ENCODE measurements at places on chromosomes 16 and 17.

DNA sequence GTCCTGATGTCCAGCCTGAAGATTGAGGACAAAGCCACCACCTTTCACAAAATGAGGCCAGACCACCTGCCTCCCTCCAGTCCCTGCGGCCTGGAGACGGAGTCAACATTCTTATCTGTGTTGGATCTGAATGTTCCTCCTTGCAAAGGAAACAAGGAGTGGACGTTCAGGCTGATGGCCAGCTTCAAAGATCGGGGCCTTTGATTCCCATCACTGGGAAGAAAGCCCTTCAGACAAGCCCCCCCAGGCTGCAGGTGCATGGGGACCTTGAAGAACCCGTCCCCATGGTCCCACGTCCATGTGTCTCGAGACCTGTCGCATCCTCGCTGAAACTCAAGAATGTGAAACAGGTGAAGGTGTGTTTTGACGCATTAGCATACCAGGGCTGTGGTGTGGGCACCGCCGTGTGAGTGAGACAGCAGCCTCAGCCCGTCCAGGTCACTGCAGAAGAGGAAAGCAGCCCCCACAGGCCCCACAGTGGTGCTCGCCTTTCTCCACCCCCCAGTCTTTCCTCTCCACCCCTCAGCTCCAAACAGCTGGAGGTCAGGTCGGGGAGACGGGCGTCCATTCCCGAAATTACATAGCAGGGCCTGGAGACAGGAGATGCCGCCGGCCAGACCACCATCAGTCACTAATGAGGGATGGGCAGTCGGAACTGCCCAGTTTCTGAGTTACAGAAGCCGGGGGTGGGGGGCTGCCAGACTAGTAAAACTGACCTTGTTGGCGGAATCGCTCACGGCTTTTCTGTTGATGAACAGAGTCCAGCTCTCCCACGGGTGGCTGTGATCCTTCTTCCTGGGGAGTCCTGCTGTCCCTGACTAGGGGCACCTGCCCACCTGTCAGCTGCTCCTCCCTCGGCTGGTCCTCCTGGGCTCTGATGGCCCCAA lies 877 bp upstream of the CSNK1D start:
- no peak for DNase-seq

GRCh38 chr17:73787076-73788059 lies 143.1 kb upstream of the SDK2 start:
- DNase-seq = no peak

GRCh38 chr17:82247182-82247823 lies 18.5 kb downstream of the SLC16A3 start:
- no peak for DNase-seq

GRCh38 chr16:80375513-80375912 lies 165.3 kb upstream of the DYNLRB2 start:
- no peak for DNase-seq

- DNase-seq = peak; percentile 42
These were observed 26.2 kb downstream of the ANKRD40 start for GRCh38 chr17:50681263-50682200.

- DNase-seq = no peak
These were observed 33.7 kb downstream of the CPSF4L start for GRCh38 chr17:73227944-73228343.

GRCh38 chr17:31467502-31468256 lies 76.2 kb downstream of the RAB11FIP4 start:
- DNase-seq = no peak

DNA sequence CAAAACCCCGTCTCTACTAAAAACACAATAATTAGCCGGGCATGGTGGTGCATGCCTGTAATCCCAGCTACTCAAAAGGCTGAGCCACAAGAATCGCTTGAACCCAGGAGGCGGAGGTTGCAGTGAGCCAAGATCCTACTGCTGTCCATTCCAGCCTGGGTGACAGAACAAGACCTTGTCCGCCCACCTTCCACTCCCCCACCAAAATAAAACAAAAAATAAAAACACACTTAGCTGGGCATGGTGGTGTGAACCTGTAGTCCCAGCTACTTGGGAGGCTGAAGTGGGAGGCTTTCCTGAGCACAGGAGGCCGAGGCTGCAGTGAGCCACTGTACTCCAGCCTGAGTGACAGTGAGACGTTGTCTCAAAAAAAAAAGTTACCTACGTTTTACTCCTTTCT lies 3.2 kb downstream of the PPM1E start:
- no peak for DNase-seq

GRCh38 chr16:18068477-18068876 lies 268.1 kb downstream of the NPIPA8 start:
- DNase-seq = no peak

- DNase-seq = no peak
These were observed 28.1 kb downstream of the BANP start for GRCh38 chr16:87979352-87979751.

DNA sequence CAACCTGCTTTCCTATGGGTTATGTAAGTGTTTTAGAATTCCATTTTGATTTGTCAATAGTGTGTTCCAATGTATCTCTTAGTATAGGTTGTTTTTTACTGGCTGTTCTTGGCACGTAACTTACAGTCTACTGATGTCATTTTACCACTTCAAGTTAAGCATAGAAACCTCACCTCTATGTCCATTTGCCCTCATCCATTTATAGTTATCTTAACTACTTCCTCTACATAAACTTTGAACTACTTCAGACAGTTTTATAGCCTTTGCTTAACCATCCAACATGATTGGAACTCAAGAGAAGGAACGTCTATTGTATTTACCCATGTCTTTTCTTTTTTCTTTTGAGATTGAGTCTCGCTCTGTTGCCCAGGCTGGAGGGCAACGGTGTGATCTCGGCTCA lies 64.5 kb upstream of the GNG13 start:
- no peak for DNase-seq

All from Jurkat, Clone E6-1 (cell line).